LoVo (cell line): ENCODE measurements at places on chromosomes 7 and 10.

GRCh38 chr7:141094336-141095070 lies 20.6 kb downstream of the TMEM178B start:
- no peak for DNase-seq

- no peak for DNase-seq
Measured at GRCh38 chr7:140200061-140200989, 23.5 kb upstream of the KDM7A start.

GRCh38 chr7:65892835-65893234 lies 20.0 kb downstream of the VKORC1L1 start:
- no peak for DNase-seq

GRCh38 chr10:99766302-99766681 lies 16.1 kb upstream of the ABCC2 start:
- DNase-seq: no peak

DNA sequence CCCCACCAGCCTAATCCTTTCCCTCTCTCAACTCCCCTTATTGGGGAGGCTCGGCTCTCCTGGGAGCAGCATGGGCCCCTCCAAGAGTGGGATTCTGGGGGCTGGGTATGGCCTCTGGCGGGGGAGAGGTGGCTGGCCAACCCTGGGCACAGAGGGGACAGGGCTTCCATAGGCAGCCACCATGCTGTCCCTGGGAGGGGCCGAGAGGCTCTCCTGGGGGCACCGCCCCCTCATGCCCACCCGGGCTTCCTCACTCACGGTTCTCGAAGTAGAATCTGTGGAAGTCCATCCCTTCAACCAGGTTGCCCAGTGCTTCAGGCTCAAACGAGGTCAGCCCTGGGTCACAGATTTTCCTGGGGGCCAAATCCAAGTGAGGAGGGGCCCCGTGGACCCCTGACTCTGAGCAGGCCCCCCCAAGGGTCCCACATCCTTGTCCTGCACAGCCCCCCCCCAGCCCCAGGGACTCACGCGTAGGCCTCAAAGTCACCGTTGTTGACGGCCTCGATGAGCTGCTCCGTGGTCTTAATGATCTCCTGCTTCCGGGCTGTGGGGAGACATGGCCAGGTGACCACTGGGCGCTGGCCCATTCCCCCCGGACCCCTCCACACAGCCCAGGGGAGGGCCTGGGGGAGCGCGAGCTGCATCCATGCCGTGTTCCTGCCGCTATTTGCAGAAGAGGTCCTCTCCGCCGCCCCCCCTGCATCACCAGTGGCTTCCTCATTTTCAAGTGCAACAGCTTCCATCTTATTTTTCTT lies 19.8 kb downstream of the YKT6 start:
- DNase-seq: no peak

- DNase-seq: no peak
Measured at GRCh38 chr10:18460032-18460431, 191.4 kb downstream of the NSUN6 start.
